ENCODE measurements at places on chromosomes 6 and 20.

DNA sequence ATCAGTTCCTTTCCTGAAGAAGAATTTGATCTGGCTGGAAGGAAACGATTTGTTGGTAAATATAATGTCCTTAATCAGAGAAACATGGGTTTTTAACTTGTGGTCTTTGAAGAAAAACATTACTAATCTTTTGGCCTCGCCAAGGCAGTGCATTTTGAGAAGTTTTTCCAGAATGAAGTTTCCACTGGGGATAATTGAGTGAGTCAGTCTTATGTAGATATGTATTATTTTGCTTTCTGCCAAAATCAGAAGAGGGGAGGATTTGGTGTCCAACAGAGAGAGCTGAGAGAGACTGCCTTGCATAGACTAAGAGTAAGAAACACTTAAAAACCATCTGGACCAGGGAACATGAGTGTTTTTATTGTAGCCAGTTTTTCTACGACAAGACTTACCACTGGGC lies 79.9 kb downstream of the FNDC1 start:
- no peak for DNase-seq

GRCh38 chr6:106120406-106120805 lies 34.3 kb downstream of the PRDM1 start:
- no peak for DNase-seq

DNA sequence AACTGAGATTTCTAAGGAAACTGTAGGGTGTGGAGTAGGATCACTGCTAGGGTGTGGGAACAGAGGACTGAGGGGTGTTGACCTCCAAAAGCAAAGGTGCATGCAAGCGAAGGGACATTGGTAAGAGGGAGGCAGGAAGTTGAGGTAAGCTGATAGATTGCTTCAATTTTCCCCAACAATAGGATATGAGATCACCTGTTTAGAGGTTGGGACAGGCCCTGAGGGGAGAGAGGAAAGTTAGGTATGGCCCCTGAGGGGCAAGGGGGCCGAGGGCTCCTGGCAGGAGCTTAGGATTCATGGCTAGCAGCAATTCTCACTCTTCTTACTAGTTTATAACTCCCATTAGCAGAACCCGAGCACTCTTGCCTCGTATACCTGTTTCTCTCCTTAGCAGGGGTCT lies 106.8 kb upstream of the RPS6KA2 start:
- DNase-seq: no peak

DNA sequence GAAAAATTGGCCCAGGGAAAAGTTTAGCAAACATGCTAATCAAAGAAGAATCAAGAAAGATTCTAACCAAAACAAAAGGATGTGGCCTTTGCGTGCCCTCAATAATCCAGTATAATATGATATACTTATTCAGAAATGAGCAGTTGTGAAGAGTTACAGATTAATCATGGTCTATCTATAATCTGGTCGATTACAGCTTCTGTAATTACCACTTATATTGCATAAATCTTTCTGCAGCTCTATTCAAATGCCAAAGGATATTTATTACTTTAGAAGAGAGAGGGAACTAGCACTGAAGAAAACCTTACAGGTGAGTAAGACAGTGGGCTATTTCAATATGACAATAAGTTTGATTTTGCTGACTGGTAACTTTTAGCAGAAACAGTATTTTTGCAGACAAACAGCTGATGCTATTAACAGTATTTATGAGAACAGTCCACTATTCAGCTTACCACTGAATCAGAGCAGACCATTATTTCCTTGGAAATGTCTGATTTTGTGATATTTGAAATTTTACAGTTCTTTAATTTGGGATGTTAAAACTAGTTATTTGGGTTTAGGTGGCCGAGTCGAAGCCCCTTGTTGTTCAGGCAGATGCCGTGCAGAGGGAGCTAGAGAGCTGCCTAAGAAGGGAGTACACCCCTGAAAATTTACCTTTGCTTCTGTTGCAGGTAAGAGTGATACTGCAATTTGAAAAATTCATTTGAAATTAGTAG lies 92.2 kb downstream of the CEP57L1 start:
- no peak for DNase-seq

- DNase-seq: no peak
Measured at GRCh38 chr6:134456226-134456625, 138.3 kb upstream of the SGK1 start.

- DNase-seq: no peak
Measured at GRCh38 chr6:166825553-166826145, 130.7 kb downstream of the RNASET2 start.

GRCh38 chr20:24610341-24611115 lies 141.1 kb downstream of the SYNDIG1 start:
- DNase-seq: no peak

GRCh38 chr20:3616250-3616649 lies 46.9 kb downstream of the GFRA4 start:
- DNase-seq: no peak

DNA sequence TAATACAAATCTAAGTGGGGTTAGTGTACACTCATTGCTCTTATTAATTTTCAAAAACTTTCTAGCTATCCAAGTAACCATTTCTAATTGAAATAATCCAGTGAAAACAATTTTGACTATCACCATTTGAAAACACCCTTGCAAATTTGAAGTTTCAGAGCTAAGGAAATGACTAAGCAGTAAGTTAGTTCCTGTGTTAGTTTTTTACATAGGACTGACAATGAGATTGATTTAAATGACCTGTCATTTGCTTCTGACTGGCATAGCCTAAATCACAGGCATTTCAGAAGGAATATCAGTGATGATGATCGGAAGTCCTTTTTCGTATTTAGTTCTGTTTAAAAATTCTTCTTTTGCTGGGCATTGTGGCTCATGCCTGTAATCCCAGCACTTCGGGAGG lies 27.0 kb downstream of the STK4 start:
- no peak for DNase-seq

DNA sequence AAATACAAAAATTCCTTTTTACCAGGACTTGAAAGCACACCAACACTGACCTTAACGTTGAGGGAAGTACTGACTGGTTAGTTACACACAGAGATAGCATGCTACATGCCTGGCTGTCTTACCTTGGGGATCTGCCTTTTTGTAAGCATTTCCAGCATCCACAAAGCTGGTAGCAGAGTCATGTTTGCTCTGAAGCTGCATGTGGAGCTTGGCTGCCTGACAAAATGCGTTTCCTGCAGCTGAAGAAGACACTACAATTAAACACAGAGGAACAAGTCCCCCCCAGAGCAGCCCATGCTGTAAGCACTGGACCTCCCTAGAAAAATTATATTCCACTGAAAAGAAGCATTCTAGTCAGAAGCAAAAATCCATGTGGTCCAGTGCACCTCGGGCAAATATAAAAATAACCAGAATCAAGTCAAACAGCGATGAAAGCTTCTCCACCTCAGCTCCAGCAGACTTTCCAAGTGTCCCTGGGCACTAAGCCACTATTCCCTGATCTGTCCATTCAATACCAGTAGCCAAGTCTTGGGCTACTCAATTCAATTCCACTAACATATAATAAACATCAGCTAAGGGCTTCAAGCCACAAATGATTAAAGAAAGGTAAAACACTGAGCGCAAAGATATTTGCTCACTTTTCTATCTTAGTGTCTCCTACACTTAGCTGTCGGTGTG lies 24.2 kb downstream of the NAPB start:
- DNase-seq: no peak

DNA sequence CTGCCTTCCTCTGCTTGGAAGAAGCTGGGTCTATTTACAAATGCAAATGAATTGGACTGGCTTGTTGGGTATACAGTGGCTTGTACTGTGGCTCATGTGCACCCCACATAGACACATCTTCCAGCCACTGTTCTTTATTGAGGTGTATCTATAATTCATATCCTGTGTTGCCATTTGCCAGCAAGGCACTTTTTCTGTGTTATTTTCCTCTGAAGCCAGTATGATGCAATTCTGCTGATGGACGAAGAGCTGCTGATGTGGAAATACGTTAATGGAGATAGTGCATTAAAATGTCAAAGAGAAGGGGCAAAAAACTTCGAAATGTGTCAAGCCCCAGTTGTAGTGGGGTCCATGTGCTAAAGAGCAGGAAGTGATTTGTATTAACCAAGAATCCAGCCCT lies 167.5 kb downstream of the TMEM242 start:
- no peak for DNase-seq

- no peak for DNase-seq
Measured at GRCh38 chr20:62523473-62524203, 47.8 kb upstream of the GATA5 start.

DNA sequence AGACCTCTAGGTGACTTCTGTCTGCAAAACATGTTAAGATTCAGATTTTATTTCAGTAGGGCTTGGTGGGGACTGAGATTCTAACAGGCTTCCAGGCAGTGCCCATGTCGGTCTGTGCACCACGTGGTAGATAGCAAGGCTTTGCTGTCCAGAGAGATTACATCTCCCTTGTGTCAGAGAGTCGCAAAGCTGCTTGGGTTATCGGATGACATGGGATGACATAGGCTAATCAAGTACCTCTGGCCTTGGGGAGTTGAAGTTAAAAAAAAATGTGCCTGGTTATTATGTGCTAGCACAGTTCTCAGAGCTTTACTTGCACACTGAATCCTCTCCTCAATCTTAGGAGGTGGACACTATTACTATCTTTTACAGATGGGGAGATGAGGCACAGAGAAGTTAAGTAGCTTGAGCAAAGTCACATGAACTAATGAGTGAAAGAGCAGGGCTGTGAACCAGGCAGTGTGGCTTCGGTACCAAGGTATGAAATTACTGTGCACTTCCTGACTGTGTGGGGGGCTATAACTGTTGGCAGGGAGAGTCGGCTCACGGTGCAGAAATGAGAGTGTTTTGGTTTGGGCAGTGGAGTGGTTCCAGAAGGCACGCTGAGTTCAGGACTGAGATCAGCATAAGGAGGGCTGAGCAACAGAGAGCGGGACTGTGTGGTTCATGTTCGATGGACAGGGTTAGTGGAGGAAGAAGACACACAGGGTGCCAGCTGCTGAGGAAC lies 41.1 kb downstream of the FARS2 start:
- DNase-seq: no peak

DNA sequence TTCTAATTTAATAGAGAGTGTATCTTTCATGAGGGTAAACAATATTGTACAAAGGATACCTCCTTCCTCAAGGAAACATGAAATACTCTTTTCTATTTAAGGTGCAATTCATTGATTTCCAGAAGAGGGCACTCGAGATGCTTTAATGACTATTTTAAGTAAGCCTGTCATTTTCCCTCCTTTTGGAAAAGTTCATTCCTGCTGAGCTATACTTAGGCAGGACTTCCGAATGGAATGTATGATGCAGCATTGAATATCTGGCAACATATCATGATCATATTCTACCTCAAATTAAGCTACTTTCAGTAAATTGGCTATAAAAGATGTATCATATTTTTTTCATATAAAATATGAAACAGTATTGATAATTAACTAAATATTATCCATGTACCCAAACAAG lies 5.0 kb downstream of the DST start:
- no peak for DNase-seq

- no peak for DNase-seq
Measured at GRCh38 chr6:118506071-118506638, 41.9 kb upstream of the PLN start.

DNA sequence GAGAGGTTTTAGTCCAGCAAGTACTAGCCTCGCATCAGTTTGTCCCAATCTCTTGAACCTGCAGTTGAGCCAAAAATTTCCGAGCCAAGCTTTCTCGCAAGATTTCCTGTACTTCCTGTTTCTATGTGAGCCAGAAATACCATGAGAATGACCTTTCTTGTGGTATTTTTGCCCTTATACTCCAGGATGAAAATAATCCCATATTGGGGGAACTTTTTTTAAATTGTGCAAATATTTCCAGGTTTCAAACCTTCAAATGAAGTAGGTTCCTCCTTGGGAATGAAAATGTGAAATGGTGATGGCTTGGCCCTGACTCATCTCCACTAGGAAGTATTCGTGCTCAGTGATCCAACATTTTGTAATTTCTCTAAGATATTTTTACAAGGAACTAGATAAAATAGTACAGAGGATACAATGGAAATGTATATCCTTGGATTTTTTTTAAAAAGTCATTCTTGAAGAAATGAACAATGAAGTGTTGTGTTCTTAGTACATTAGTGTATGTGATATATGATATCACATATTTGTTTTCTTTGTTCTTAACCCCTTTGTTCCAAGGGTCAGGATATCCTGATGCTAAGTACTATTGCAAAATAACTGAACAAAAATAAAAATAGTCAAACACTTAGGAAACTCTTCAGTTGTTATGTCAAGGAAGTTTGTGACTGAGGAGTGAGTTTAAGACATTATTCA lies 184.0 kb downstream of the PDE7B start:
- no peak for DNase-seq

- DNase-seq: no peak
Measured at GRCh38 chr20:41001497-41001896, 27.1 kb upstream of the TOP1 start.

DNA sequence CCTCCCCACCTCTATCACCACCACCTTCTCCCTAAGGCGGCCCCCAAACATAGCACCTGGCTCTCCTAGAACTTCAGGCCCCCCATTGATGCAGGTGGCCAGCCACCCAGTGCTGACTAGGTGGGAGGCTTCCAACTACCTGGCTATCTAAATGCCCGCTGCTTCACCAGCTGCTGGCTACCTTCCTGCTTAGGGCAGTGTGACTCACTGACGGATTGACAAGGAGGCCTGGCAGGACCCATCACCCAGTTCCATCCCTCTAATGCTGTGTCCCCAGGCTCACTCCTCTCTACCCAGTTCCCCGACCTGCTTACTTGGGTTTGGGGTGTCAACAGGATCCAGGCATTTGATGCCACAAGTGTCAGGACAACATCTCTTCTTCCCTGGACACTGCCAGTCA lies 1.1 kb downstream of the SLPI start:
- no peak for DNase-seq

DNA sequence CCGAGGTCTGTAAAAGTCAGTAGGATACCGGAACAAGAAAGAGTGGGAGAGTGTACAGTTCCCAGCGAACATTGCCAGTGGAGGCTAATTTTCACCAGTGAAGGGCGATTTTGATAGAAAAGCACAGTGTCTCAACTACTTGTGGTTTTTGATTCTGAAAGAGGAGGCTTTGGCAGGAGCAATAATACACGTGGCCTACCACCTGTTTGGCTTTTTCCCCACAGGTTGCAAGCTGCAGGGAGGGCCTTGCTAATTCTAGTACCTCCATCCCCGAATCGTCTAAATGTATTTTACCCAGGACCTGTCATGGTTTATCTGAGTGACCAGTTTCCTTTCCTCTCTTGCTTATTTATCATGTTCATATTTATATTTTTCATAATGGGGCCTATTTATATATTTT lies 3.3 kb upstream of the EFCAB8 start:
- DNase-seq: no peak

- no peak for DNase-seq
Measured at GRCh38 chr6:93366506-93366905, 52.9 kb downstream of the EPHA7 start.

DNA sequence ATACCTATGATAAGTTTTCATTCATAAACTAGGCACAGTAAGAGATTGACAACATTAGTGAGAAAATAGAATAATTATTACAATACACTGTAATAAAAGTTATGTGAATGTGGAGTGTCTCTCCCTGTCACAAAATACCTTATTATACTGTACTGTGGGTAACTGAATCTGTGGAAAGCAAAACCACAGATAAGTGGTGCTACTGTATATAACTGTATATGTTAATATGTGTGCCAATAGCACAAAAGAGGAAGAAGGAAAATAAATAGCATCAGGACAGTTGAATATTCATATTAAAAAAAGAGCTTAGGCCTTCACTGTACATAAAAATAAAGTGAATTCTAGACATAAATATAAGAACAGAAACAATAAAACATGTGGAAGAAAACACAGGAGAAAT lies 243.5 kb downstream of the CDKAL1 start:
- DNase-seq: no peak

GRCh38 chr6:106702451-106703110 lies 73.2 kb downstream of the QRSL1 start:
- no peak for DNase-seq

- no peak for DNase-seq
Measured at GRCh38 chr6:42740725-42741124, 5.2 kb downstream of the TBCC start.
